ENCODE measurements at places on chromosomes 1 and 21. TPM values are rescaled to one million over a fixed set of nuclear protein-coding genes. Genes with fewer than 3 reads are reported as not detected.

The CFAP107 gene
- total RNA-seq: 2.7 TPM

DNA sequence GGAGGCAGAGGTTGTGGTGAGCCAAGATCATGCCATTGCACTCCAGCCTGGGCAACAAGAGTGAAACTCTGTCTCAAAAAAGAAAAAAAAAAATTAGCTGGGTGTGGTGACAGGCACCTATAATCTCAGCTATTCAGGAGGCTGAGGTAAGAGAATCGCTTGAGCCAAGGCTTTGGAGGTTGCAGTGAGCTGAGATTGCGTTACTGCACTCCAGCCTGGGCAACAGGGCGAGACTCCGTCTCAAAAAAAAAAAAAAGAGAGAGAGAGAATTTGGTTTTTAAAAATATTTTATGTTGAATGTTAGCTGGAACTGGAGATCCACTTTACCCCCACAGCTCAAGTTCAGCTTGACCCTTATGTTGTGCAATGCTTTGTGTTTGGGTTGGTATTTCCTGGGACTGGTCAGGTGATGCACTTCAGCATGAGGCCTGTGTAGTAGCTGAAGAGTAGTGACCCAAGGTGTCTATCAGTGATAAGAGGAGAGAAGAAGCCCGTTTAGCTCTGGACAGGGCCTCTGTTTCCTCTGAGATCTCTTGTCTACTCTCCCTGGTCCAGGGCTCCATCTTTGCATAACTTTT lies 36.8 kb upstream of the MACF1 start:
- DNase-seq: no peak

DNA sequence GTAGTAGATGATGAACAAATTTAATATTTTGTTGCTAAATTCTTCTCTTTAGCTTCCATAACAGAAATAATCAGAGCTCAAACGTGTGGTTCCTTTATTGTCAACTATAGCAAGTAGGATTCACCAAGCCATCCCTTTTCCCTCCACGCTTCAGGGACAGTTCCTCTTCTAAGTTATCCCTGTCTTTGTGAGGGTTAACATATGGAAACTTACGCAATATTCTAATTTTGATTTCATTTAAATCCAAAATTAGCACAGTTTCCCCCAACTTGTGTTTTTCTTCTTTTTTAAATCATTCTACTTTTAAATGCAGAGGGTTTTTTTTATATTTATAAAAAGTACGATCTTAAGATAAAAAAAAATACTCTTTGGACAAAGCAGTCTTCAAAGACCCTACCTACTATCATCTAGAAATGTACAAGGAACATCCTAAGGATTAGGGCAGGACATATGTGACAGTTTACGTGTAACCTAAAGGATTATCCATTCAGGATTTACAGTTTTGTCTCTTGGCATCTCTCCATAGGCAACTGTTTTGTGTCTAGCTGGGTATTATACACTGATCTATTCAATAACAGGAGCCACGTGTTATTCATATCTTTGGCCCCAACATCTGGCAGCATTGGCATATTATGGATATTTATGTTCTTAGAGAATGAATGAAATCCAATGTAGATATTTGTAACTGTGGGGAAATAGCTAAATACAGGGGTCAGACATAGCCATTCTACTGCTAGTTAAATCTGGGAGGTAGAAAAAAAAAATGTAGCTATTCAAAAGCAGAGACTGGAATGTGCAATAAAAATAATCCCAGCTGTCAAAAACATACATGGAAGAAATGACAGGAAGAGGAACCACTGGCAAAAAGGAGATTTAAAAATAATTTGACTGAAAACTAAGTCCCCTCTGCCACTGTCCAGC lies 272.9 kb downstream of the NEGR1 start:
- no peak for DNase-seq

DNA sequence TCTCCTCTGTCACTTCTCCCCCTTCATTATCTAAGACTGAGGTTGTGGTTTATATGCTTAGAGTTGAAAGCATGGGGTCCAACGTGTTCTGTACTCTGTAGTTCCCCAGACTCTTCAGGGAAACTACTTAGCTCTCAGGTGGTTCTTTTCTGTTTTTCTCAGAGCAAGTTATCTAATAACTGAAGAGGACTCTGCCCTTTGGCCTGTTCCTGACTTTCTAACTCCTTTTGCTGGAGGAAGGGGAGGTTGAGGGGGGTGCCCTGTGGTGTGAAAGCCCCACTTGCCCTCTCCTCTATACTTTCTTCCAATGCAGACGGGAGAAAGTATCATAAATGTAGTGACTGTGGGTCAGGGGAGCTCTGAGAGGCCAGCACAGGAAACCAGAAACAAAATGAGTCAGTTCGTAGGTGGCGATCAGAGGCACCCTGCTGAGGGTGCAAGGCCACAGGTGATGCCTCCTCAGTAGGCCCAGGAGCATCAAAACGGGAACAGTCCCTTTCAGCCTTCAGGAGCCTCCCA lies 5.0 kb downstream of the SLC25A44 start:
- DNase-seq: no peak

- peak; percentile 47 for DNase-seq
Observed at GRCh38 chr1:220887520-220888416, 8.5 kb downstream of the HLX start.
